CD4-positive, alpha-beta T cell treated with Interferon alpha-2 for 1 hour (primary cell): ENCODE measurements at places on chromosomes 7 and 10.

DNA sequence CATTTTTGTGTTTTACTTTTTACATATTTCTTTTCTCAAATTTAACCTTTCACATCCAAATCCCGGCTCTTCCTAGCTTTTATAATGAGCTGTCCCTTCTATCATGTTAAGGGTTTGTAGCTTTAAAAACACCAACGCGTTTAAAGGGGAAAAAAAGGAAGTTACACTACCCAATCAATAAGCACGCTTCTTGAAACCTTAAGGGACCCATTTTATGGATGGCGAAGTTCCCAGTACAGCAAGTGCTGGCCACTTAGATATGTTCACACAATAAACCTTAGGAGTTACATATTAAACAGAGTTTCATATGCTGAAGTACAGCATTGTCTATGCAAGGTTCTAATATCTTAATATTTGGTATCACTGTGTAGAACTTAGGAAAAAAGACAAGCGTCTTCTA lies 1.8 kb downstream of the GNG11 start:
- DNase-seq, result no peak

DNA sequence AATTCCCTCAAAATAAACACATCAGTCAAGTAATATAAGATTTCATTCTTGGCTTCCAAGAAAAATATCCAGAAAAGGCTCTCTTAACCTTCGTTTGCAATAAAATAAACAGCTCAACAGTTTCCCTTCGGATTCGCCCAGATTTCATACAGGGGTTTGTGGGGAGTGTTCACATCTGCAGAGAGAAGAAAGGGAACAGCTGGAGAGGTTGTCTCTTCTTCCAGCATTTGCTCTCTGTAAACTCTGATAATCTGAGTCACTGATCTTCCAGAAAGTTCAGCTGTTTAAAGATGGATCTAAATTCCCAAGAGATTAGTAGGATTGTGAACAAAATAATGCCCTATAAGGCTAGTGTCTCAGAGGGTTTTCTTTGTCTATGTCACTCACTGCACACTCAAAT lies 277.9 kb downstream of the HPSE2 start:
- DNase-seq, result no peak

- DNase-seq, result no peak
These were observed 68.9 kb downstream of the HTR7 start for GRCh38 chr10:90788968-90789367.

DNA sequence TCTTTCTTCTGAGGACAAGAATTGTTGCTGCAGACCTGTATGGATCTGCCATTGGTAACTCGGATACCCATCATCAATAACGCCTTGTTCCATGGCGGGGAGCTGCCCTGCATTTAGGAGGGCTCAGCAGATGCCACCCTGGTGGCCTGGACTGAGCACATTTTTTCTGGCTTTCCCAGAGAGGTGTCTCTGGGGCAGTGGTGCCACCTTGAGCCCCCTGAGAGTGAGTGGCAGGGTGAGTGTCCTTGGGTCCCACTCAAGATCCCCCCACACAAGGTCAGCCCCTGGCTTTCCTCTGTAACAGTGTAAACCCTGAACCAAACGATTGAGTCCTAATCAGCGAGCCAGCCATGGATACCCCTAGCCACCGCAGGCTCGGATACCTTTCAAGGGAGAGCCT lies 258.6 kb downstream of the GLRX3 start:
- no peak for DNase-seq

GRCh38 chr7:100687261-100687660 lies 6.8 kb downstream of the GIGYF1 start:
- no peak for DNase-seq

GRCh38 chr10:29658984-29659965 lies 24.5 kb upstream of the SVIL start:
- DNase-seq, result peak; percentile 81

GRCh38 chr7:135942614-135943013 lies 34.5 kb downstream of the MTPN start:
- no peak for DNase-seq

GRCh38 chr7:105760551-105761447 lies 115.6 kb downstream of the ATXN7L1 start:
- DNase-seq, result no peak

GRCh38 chr7:105098863-105099515 lies 85.0 kb downstream of the KMT2E start:
- DNase-seq, result no peak

- no peak for DNase-seq
These were observed 113.9 kb downstream of the ZNF438 start for GRCh38 chr10:30917789-30918188.

- DNase-seq, result no peak
These were observed 179.2 kb downstream of the RELN start for GRCh38 chr7:103810112-103810744.

- DNase-seq, result no peak
These were observed 136.7 kb downstream of the NEURL1 start for GRCh38 chr10:103630156-103630555.

DNA sequence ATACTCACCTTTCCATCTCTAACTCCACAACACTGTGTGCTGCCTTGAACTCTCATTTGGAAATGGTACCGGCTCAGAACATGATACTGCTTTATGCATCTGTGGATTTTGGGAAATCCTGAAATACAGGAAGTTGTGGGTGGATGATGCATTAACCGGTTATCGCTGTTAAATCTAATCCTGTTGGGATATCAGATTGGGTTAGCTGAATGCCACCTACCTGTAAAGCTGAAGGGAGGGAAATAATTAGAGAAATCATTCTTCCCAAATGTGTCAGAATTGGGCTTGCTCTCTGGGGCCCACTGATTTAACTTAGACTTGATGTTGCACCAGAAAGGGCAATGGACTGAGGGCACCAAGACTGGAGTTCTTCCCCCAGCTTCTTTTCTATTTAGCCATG lies 54.0 kb downstream of the CH25H start:
- DNase-seq, result no peak

DNA sequence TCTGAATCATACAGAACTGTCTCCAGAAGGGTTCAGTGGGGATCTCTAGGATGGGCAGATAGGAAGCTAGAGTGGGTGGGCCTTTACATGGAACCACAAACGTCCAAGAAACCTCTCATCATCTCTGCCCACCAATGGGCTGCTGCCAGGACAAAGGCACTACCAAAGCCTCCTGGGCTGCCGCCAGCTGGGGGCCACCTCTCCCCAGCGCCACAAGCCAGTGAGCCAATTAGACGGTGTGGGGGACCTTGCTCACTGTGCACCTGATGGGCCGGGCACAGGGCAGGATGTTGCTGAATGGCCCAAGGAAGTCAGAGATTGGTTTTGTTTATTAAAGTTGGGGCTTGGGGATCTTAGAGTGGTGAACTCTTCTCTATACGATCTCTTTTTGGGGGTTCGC lies 242.1 kb downstream of the MGMT start:
- DNase-seq, result no peak

DNA sequence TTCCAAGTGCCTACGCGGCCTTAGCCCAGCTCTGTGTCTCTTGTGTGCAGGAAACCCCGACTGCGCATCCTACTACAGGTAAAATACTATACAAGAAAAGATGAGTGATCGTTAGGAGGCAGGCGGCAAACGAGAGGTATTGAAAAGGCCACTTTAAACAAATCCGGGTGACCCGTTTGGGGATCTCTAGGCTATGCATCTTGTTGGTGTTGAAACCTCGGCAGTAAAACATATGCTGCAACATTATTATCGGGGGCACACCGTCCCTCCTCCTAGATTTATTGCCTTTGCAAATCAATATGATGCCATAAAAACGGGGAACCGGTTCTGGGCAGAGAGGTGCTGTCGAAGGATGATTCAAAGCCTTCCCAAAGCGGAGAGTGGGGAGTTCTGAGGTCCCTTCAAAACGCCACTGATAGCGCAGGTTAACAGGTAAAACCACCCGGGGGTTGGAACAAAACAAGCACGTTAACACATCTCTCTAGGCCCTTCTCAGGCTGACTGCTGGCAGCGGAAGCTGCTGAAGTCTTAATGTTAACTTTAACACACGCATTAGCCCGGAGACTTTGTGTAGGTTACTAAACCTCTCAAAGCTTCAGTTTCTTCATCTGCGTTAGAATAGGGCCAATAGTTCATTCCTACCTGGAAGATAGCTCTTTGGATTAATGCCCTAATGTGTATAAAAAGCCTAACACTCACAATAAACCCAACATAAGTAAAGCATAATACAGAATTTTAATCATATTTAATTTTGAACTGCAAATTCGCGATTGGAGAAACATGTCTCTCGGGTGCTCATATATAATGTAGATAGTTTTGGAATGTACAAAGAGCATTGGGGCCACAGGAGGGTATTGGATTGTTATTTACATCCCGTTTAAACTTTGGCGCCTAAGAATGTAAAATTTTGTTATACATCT lies 2.6 kb upstream of the TBX20 start:
- DNase-seq, result no peak

GRCh38 chr7:45105588-45106188 lies 5.8 kb downstream of the TBRG4 start:
- DNase-seq, result no peak

DNA sequence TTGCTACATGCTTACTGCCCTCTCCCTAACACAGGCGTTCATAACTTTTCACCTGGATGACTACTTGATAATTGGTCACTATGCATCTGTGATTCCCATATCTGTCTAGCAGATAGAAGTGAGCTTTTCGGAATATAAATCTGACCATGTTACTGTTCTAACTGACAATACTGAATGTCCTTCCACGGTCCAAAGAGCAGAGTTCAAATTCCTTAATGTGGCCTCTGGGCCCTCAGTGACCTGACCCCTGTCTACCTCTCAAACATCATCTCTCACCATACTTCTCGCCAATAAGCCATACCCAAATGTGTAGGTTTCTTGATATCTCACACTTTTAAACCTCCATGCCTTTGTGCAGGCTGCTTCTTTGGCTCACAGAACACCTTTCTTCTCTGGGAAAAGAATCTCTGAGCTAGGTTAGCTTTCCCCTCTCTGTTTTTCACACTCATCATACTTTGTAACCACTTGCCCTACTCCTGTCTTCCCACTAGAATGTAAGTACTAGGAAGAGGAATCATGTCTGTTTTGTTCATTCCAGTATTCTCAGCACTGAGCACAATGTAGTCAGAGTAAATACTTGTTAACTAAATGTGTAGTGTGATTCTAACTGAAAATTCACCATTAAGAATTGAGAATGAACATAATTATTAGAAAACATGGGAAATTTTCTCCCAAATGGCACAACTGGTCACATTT lies 39.2 kb upstream of the LRRC17 start:
- DNase-seq, result no peak

GRCh38 chr10:112314822-112315474 lies 31.7 kb downstream of the TECTB start:
- peak; percentile 71 for DNase-seq

DNA sequence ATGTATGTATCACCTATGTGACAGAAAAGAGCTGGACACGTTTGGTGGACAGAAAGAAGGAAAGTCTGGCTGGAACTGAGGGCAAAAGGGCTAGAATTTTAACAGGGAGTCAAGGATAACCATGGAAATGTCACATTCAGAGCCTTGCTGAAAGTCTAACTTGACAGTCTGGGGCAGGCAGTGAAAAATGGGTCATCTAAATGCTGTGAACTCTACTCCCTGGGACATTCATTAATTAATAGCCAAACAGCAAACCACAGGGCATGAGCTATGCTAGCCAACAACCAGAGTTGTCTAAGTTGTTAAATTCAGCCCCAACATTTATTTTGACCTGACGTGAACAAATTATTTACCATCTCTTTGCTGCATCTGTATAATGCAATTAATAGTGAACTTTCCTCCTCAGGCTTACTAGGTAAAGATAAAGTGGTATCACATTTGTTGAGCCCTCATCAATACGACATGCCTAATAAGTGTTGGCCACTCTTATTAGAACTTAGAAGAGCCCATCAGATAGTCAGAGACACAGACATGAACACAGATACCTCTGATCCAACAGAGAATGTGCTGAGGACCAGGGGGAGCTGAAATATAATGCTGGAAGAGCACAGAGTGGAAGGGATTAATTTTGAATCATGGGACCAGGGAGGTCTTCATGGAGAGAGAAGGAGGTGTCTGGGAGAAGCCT lies 109.9 kb downstream of the SORCS1 start:
- no peak for DNase-seq

DNA sequence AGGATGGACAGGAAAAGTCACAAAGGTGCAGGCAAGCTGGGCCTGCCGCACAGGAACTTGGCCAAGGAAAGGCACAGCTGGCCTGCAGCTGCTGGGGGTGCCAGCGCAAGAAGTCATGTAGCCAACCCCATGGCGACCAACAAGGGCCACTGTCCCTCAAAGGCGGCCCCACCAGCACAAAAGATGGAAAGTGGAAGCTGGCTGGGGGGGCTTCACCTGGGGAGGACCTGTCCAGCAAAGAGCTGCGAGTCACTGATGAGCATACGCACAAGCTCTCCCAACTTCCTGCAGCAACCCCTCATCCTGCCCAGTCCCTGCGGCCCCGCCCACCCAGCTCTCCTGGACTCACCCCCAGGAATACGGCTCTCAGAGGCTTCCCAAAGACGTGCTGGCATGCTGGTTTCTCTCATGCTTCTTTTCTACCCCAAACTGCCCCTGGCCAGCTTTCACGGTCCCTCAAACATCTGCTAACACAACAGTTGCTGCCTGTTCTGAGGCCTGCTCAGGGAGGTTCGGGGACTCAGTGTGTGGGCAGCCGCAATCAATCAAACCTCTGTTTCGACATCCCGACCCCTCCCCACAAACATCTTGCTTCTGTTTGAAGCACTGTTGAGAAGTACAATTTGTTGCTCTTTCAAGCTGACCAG lies 67.6 kb downstream of the FAM53B start:
- DNase-seq, result no peak

DNA sequence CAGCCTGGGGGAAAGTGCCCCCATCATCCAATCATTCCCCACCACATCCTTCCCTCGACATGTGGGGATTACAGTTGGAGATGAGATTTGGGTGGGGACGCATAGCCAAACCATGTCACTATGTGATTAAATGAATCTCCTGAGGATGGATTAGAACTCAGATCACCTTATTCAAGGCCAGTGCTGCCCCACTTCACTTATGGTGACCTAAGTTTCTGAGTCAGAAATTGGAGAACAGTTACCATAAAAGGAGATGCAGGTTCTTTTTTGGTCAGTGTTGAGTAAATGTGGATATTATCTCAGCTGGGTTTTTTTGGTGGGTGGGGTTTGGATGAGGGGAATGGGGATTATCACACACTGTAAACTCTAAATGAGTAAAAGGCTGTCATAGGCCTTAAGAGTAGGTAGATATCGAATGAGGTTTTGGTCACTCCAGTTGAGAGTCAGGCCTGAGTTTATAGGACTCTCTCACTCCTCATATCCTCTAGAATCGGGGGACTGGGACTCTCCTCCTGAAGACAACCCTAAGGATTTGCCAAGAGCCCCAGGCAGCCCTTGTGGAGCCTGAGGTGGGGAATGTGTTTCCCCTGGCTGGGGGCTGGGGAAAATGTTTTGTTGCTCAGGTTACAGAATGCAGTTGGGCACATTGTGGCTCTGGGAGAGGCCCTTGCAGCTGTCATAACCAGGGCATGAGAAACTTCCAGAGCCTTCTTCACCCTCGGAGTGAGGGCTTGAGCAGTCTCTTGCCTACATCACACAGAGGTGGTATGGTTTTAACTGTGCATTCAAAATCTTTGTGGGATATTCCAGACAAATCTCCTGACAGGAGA lies 213.0 kb downstream of the BAMBI start:
- DNase-seq, result no peak

- no peak for DNase-seq
These were observed 198.2 kb downstream of the EMX2 start for GRCh38 chr10:117740691-117741222.

- no peak for DNase-seq
These were observed 129.7 kb downstream of the TMEM178B start for GRCh38 chr7:141203586-141203985.
